Activated naive CD4-positive, alpha-beta T cell treated with anti-CD3 and anti-CD28 coated beads, Interleukin-2, amount 50 U/mL, for 72 hours (primary cell): ENCODE measurements at places on chromosomes 13 and 19. TPM values are rescaled to one million over a fixed set of nuclear protein-coding genes. Genes with fewer than 3 reads are reported as not detected.

PALM gene
- 0.66 TPM for total RNA-seq

VWA8 gene
- 11.8 TPM for total RNA-seq

SPIB gene
- 1.1 TPM for total RNA-seq

DACT3 gene
- 25.9 TPM for total RNA-seq

SIN3B gene
- total RNA-seq = 31.8 TPM

SIGLEC14 gene
- 0.47 TPM for total RNA-seq

DHRS12 gene
- 2.0 TPM for total RNA-seq
